Fibroblast of lung (primary cell): ENCODE measurements at places on chromosomes 3 and 15. TPM values are rescaled to one million over a fixed set of nuclear protein-coding genes. Genes with fewer than 3 reads are reported as not detected.

Gene STRIT1
- total RNA-seq: not detected in 2 replicates

Gene HTR3E
- not detected in 2 replicates for total RNA-seq

Gene NBEAL2
- 2.1 and 4.5 TPM in 2 replicates for total RNA-seq

Gene MTFMT
- total RNA-seq: 17.0 and 17.5 TPM in 2 replicates

Gene SLC9A9
- 33.9 and 74.0 TPM in 2 replicates for total RNA-seq

Gene CIAO2A
- 59.1 and 94.5 TPM in 2 replicates for total RNA-seq

Gene DPPA4
- total RNA-seq: 0.26 TPM in 1 of 2 replicates, not detected in the other

Gene GRM2
- under 0.01 TPM in 2 replicates for total RNA-seq

Gene KCNH8
- total RNA-seq: under 0.01 TPM in 2 replicates

Gene SLC6A11
- not detected in 2 replicates for total RNA-seq

Gene ADPRH
- 3.1 and 7.4 TPM in 2 replicates for total RNA-seq

Gene SLC6A1
- total RNA-seq: not detected in 2 replicates

Gene SPINK8
- not detected in 2 replicates for total RNA-seq

Gene ZPLD1
- 0.17 TPM in 1 of 2 replicates, not detected in the other for total RNA-seq
